ENCODE measurements at places on chromosomes 3 and 15. TPM values are rescaled to one million over a fixed set of nuclear protein-coding genes. Genes with fewer than 3 reads are reported as not detected.

CDCP1 gene
- 0.71 TPM for total RNA-seq

FEZF2 gene
- 0.49 TPM for total RNA-seq

INKA1 gene
- total RNA-seq, result 4.2 TPM

ATP13A5 gene
- not detected for total RNA-seq

DNA sequence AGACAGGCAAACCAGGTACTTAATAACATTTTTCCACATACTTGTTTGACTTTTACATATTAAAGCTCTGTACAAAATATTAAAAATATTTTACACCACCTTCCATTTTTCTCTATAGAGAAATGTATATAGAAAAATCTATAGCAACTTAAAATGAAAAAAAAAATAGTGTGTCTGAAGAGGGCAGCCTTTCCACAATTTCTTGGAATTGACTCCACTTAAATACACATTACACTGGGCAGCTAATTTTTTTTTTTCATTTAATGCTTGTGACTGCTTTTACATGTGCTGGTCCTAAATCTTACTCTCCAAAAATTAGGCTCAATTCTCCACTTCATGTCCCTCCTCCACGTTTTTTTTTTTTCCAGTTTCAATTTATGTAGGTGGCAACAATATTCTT is 427.0 kb upstream of the RBMS3 start:
- H3K4me3 ChIP-seq, result no peak overlapping the region
- H3K27me3 ChIP-seq, result no peaks in the 10 kb centered on the region
- DNase-seq, result no peak
- H3K36me3 ChIP-seq, result no peaks in the 10 kb centered on the region
- no peak overlapping the region for H3K27ac ChIP-seq

GRCh38 chr3:123374016-123374415 is 74.9 kb downstream of the ADCY5 start:
- no peak for DNase-seq
- peaks cover 9% of the 10 kb centered on the region for H3K4me1 ChIP-seq
- no peak overlapping the region for H3K27ac ChIP-seq
- no peak overlapping the region for H3K4me3 ChIP-seq
- peaks cover 8% of the 10 kb centered on the region for H3K36me3 ChIP-seq

GRCh38 chr15:78322243-78322642 is 17.9 kb upstream of the CRABP1 start:
- H3K36me3 ChIP-seq, result no peaks in the 10 kb centered on the region
- peak overlapping the region; percentile 79 for H3K27ac ChIP-seq
- peaks cover 26% of the 10 kb centered on the region for H3K4me1 ChIP-seq

DNA sequence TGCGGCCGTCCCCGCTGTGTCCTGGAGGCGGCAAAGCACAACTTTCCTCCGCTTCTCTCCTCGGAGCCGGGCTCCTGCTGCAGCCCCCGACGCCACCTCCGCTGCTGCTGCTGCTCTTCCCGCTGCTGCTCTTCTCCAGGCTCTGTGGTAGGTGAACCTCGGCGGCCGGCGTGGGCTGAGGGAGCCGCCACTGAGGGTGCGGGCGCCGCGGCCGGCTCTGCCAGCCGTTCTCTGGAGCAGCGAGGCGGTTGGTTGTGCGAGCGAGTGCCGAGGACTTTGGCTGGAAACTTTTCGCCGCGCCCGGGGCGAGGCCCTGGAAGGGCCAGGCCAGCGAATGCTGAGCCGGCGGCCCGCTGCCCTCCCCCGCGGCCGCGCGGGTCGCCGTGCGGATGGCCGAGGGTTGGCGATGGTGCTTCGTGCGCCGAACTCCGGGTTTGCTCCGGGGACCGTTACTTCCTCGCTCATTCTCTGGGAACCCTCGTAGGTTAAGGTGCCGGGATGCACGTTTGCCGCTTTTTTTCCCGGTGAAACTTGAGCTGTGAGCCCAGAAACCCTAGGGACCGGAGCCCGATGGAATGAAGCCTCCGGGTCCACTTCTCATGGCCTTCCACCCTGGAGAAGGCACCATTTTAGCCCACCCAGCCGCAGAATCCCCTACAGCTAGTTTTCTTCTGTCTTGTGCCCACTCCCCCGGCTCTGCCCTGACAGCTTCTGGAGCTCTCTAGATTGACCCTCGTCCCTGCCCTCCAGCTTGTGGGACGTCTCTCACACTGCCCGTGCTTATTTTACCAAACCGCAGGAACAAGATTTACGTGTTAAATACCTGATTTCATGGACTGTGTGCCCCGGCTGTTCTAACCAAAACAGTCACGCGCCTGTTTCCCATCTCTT is 660 bp downstream of the NECTIN3 start:
- H3K4me3 ChIP-seq, result peak overlapping the region; percentile 100
- peaks cover 11% of the 10 kb centered on the region for H3K27me3 ChIP-seq
- H3K36me3 ChIP-seq, result no peaks in the 10 kb centered on the region
- peak; percentile 27 for DNase-seq
- peak overlapping the region; percentile 89 for H3K27ac ChIP-seq

DNA sequence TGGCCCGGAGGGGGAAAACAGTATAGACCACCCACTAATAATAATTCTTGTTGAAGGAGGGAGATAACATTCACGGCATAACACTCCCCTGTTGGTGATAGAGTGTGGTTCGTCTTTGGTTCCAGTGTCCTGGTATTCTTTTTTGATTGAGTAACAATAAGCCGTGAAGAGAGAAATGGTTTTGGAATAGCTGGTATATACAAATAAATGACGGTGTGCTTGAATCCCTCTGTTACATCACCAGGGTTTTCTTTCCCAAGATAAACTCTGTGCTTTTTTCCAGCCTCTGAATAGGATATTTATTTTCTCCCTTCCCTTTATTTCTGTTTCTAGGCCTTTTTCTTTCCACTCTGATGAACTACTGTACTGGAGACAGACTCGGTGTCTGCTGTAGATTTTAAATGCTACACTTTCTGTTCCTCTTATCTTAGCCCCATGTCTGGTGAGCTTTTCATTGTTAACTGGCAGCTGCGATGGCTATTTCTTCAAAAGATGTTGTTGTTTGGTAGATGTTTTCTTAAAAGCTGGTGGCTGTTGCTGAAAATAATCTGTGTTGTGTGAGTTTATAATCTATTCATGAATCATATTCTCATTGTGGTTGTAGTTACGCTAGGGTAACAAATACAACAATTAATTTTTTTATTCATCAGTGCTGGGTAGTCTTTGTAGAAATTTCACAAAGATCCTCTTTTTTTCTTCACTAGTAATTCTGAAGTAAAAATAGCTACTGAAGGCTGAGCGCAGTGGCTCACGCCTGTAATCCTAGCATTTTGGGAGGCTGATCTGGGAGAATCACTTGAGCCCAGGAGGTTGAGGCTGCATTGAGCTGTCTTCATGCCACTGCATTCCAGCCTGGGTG is 15.5 kb upstream of the SCAANT1 start:
- H3K4me3 ChIP-seq, result no peak overlapping the region
- H3K27ac ChIP-seq, result no peak overlapping the region
- H3K36me3 ChIP-seq, result peaks cover 17% of the 10 kb centered on the region
- H3K27me3 ChIP-seq, result peaks cover 3% of the 10 kb centered on the region
- peaks cover 2% of the 10 kb centered on the region for H3K4me1 ChIP-seq

DNA sequence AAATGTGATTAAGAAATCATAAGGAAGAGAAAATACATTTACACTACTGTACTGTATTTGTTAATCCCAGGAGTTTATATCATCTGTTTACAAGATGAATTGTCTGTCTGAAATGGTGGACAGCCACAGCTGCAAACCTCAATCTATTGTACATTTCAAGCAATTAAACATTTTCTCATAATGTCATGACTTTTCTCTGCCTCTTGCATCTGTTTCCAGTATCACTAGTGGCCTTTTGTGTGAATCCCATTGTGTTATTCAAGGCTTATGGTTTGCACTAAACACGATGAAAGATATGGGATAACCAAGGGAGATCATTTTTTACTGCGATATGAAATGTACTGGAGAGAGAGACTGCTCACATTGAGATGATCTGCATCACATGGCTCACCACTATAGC is 200.2 kb upstream of the LRRN1 start:
- H3K4me1 ChIP-seq, result peaks cover 4% of the 10 kb centered on the region
- DNase-seq, result no peak

DNA sequence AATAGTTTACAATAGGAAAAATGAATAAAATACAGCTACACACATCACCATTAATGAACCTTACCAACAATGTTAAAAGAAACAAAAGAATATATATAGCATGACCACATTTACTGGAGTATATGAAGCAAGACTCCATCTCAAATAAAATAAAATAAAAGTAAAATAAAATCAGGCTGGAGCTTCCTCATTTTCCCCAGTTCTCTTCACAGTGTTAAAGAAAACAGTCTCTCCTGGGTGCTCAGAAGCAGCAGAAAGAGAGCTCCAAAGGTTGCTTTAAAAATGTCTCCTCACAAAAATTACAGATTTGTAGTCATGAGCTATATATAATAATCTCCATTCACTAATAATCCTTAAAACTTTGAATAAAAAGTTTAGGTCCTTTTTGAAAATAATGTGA is 48.8 kb downstream of the PIK3CB start:
- DNase-seq, result no peak
- H3K36me3 ChIP-seq, result peaks cover 7% of the 10 kb centered on the region
- no peaks in the 10 kb centered on the region for H3K4me1 ChIP-seq
- H3K27me3 ChIP-seq, result no peaks in the 10 kb centered on the region
- no peak overlapping the region for H3K27ac ChIP-seq
- H3K4me3 ChIP-seq, result no peak overlapping the region

- H3K27me3 ChIP-seq, result peaks cover 4% of the 10 kb centered on the region
- H3K27ac ChIP-seq, result no peak overlapping the region
- H3K36me3 ChIP-seq, result peaks cover 6% of the 10 kb centered on the region
- H3K4me3 ChIP-seq, result no peak overlapping the region
- no peak for DNase-seq
- H3K4me1 ChIP-seq, result no peaks in the 10 kb centered on the region
Observed at GRCh38 chr3:51338632-51339031, 46.5 kb upstream of the MANF start.

DNA sequence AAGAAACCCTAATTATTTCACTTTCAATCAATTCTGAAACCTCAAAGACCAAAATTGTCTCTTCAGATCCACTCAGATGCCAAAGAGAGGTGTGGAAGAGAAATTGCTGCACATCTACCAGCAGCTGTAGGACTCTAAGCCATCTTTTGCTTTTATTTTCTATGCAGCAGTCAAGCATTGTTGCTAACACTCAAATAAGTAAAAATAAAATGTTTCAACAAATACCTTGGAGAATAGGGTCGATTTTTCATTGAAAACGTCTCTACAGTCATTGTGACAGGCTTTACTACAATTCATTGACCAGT is 66.4 kb upstream of the CFAP20DC start:
- no peaks in the 10 kb centered on the region for H3K4me1 ChIP-seq
- H3K4me3 ChIP-seq, result no peak overlapping the region
- H3K36me3 ChIP-seq, result no peaks in the 10 kb centered on the region
- H3K27me3 ChIP-seq, result no peaks in the 10 kb centered on the region
- DNase-seq, result no peak
- no peak overlapping the region for H3K27ac ChIP-seq

GRCh38 chr3:153756816-153757215 is 364.4 kb upstream of the ARHGEF26 start:
- no peaks in the 10 kb centered on the region for H3K36me3 ChIP-seq
- H3K4me1 ChIP-seq, result peaks cover 5% of the 10 kb centered on the region
- no peak for DNase-seq
- H3K27me3 ChIP-seq, result no peaks in the 10 kb centered on the region

DNA sequence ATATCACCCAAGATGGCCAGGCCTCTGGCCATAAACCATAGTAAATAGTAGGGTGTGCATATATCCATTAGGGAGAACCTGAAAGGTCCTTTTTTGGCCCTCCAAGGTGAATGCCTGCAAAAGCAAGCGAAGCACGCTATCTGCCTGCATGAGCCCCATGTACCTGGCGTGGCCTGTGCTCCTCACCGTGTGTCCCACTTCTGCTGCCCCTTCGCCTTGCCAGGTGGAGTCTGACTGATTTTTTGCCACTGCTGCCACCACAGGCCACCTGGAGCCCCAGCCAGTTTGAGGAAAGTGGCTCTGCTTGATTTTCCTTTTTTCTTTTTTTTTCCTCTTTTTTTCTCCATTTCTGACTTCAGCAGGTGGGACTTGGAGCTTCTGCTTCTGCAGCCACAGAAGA is 139.7 kb downstream of the SNRPN start:
- H3K27ac ChIP-seq, result no peak overlapping the region
- no peaks in the 10 kb centered on the region for H3K4me1 ChIP-seq
- peaks cover 17% of the 10 kb centered on the region for H3K36me3 ChIP-seq
- DNase-seq, result no peak
- peaks cover 12% of the 10 kb centered on the region for H3K27me3 ChIP-seq

DNA sequence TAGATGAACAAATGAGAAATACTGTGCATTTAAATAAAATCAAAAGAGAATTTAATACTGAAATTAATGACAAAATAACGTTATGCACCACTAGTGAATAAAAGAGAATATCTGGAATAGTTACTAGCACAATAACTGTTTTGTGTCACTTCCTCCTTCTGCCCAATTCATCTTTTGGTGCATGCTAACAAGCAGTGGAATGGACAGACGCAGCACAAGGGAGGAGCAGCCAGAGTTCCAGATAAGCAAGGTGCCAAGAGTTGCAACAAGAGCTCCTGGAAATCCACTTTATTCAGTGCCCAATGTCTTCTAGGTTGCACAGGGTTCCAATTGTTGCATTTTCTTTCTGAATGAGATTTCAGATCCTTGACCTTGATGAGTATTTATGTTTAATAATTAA is 66.5 kb upstream of the PLXND1 start:
- no peaks in the 10 kb centered on the region for H3K27me3 ChIP-seq
- H3K4me3 ChIP-seq, result no peak overlapping the region
- H3K4me1 ChIP-seq, result no peaks in the 10 kb centered on the region
- H3K27ac ChIP-seq, result no peak overlapping the region

- DNase-seq, result no peak
- H3K4me1 ChIP-seq, result peaks cover 2% of the 10 kb centered on the region
- no peak overlapping the region for H3K4me3 ChIP-seq
Observed at GRCh38 chr3:43346978-43347749, 60.8 kb downstream of the SNRK start.

DNA sequence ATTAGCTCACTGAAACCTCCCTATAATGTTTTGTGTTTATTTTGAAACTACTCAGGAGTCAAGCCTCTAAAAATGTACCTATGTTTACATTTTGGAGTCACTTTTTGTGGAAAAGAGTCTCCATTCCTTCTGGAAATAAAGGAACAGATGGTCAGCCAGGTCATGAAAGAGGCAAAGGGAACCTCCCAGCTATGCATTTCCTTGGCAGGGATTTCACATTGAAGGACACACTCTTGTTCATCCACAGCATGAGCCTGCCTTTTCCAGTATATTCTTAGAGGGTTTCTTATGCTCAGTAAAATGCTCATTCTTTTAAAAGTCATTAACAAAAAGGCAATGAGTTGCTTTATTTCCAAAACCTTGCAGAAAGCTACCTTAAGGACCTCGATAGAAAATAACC is 20.8 kb downstream of the STAC start:
- no peak overlapping the region for H3K27ac ChIP-seq
- H3K27me3 ChIP-seq, result peaks cover 2% of the 10 kb centered on the region
- no peaks in the 10 kb centered on the region for H3K36me3 ChIP-seq
- no peak overlapping the region for H3K4me3 ChIP-seq
- H3K4me1 ChIP-seq, result peaks cover 10% of the 10 kb centered on the region

- no peaks in the 10 kb centered on the region for H3K36me3 ChIP-seq
- no peak overlapping the region for H3K4me3 ChIP-seq
- DNase-seq, result no peak
- no peak overlapping the region for H3K27ac ChIP-seq
- peaks cover 6% of the 10 kb centered on the region for H3K27me3 ChIP-seq
- no peaks in the 10 kb centered on the region for H3K4me1 ChIP-seq
Observed at GRCh38 chr3:5007873-5008272, 28.6 kb downstream of the BHLHE40 start.
